Foreskin keratinocyte (primary cell): ENCODE measurements at places on chromosomes 5 and 9.

- DNase-seq, result no peak
These were observed 110.9 kb downstream of the SLC24A2 start for GRCh38 chr9:19677924-19678323.

- no peak for DNase-seq
These were observed 41.4 kb upstream of the IL7R start for GRCh38 chr5:35815089-35815936.

DNA sequence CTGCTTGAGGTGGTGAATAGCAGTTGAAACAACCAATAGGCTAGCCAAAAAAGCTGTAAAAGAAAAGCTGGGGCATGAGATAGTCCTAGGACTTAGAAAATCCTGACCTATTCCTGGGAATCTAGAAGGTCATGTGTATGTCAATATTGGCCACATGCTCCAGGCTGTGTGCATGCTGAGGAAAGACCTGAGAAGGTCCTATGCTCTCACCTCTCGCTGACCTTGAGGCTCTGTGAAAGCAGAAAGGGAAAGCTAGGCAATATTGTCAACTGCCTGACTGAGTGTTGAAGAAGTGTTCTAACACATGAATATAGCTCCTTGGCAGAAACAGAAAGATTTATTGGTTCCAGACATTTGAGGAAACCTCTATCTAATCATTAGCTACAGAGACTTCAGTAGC is 19.8 kb downstream of the TAS2R1 start:
- no peak for DNase-seq

DNA sequence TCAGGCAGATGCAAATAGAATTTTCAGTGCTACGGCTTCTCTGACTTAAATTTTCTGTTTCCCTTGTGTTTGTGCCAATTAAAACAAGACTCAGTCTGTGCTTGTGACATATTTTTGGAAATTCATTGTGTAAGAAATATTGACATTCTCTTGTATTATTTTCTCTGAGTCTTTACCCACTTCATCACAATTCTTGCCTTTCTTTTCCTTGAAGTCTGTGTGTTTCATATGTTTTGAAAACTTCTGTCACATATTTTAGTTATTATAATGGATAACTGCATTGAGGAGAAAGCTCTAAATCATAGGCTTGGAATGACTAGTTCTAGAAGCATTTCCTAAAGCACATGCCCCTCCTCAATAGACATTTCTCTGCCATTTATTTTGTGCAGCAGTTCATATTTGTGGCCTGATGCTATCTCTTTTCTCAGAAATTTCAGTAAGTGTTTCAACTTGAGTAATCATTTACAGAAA is 206.6 kb downstream of the PALM2AKAP2 start:
- DNase-seq, result peak; percentile 91

DNA sequence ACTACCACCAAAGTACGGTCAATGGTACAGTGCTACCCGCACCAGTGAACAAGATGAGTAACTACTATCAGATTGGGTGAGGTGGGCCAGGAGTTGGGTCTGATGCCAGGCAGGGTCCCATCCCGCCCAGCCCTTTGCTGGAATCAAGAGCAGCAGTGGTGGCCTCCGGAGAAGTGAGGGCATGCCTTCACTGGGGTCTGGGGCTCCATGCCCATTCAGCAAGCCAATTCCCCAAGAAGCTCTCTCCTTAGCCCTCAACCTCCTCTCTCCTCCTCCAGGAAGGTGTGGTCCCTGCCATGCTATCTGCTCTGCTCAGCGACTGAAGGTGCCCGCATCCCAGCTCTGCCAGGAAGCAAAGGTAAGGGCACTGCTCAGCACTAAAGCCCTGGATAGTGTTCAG is 62.7 kb upstream of the CPLX2 start:
- DNase-seq, result no peak

GRCh38 chr9:95007226-95007869 is 280.8 kb downstream of the AOPEP start:
- DNase-seq, result no peak

DNA sequence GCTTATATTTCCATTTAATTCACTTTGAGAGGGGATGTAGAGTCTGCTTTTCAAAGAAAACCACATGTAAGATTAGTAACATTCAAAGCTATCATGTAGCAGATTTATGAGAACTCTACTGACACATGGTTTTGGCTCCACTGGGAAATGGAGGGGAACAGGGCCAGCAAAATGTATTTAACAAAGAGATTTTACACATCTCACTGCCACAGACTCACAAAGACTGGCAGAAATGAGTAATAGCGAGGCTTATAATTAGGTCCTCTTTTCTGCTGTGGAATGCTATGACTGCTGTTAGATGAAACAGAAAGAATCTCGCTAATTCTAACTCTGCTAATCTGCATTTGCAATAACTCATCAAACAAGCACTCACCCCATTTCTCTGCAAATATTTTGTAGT is 4.5 kb downstream of the DAP start:
- peak; percentile 13 for DNase-seq

DNA sequence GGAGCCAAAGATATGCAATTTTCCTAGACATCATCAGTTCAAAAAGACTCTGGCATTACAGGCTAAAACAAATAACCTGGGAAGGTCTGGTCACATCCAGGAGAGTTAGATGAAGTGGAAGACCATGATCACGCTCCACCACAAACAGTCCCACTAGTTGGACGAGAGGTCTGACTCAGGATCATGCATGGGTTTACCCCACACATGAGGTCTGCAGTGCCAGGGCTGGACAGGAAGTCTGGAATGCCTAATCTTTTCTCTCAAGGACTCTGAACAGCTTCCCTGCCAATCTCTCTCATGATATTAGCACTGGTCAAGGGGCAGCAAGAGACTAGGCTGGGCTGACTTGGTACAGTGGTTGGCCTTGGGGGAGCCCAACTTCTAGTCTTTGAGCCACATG is 7.1 kb downstream of the PRUNE2 start:
- no peak for DNase-seq

DNA sequence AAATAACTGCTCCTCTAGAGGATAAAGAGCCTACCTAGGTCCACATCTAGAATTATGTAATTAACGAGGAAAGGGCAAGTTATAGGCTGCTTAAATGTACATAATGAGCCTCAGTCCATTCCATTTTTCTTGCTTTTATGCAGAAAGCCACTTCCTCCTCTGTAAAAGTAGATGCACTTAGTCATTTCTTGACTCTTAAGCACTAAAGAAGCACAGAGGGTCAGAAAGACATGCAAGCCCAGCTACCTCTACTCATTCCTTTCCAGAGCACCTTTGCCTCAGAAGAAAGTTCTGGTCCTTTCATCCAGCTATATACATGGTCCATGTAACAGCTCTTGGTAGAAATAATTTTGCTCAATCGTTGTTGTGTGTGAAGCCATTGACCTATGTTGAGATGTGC is 308.0 kb upstream of the NREP start:
- no peak for DNase-seq
